8988T (cell line): ENCODE measurements at places on chromosomes 3 and 15.

GRCh38 chr3:185852635-185853034, 27.8 kb upstream of the IGF2BP2 start:
- DNase-seq = no peak

- no peak for DNase-seq
Observed at GRCh38 chr3:16916840-16917239, 32.1 kb downstream of the PLCL2 start.

DNA sequence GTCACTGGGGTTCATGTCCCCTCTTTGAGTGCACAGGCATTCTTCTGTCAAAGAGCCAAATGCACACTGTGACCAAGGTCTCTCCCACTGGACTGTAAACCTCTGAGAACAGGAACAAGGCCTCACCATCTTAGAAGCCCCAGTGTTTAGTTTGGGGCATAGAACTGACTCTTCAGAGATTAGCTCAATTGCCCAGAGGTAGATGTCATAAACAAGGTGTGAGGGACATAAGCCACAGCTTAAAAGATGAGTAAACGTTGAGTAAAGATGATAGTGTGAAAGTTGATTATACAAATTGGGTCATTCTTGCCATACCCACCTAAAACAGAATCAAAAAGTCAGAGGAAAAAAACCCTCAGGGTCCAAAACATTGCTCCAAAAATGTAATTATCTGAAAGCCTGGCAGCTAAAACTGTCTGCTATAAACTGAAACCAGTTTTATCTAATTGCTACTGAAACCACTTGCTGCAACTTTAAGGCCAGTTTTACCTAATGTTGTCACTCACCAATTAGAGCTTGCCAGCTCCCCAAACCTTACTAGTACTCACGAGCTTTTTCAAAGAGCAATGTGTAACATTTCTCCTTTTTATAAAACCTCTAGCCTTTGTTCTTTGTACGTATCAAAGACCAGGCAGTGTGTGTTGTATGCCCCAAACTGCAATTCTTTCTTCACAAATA, 415.2 kb downstream of the RAP2B start:
- DNase-seq = no peak

- DNase-seq = no peak
Observed at GRCh38 chr3:9059489-9060400, 96.5 kb upstream of the RAD18 start.

DNA sequence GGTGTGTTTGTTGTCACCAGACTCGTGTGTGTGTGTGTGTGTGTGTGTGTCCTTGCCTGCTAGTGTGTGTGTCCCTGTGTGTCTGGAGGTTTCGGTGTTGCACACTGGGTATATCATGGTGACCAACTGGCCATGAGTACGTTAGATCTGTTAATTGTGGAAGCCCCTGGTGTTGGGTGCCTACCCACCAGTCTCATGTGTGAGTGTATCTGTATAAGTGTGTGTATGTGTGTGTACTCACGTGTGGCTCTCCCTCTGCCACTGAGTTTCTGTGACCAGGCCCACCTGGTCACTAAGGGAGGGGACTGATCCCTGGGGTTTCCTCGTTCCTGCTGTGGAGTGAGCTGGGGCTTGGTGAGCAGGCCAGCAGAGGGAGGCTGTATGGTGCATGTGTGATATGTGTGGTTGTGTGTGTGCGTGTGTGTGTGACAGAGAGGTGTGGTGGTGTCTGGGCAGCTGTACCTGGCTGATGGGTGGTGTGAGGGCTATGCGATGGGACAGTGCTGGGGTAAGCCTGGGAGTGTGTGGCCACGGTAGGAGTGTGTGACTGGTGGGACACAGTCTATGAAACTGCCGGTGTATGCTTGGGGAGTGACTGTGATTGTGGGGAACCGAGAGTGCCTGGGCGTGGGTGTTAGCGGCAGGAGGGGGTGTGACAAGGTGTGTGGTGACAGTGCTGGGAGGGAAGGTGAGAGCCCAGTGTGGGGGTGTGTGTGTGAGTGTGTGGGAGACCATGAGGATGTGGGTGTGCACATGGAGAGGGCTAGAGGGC, 1.8 kb downstream of the PRKCD start:
- peak; percentile 54 for DNase-seq

GRCh38 chr15:67548862-67549651, 6.6 kb downstream of the MAP2K5 start:
- DNase-seq = no peak

DNA sequence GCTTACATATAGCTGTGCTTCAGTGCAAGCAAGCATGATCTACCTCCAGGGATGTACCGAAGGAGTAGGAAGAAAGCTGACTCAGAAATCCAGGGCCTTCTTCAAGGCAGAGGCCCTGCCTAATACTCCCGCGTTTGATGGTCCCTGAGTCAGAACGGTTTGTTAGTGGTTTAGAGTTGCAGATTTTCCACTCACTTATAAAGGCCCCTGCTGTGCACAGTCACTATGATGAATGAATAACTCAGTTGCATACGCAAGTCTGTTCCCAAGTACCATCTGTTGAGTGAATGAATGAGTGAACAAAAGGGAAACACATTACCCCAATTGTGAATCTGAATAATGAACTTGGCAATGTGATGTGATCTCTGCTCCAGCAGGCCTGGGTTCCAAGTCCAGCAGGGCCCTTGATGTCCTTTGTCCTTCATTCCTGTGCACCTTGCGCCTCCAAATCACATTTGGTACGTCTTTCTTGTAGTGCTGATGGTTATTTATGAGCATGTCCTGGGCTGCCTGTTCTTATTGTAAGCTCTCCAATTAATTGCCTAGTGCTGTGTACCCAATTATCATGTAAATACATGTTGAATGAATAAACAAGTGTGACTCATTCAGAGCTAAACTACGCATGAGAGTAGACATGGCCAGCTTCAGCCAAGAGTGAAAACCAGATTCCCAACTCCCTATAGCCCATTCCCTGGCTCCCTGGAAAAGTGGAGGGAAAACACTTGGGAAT, 85.3 kb upstream of the LIMD1 start:
- no peak for DNase-seq

- DNase-seq = no peak
Observed at GRCh38 chr15:42121021-42121420, 26.7 kb upstream of the PLA2G4D start.

DNA sequence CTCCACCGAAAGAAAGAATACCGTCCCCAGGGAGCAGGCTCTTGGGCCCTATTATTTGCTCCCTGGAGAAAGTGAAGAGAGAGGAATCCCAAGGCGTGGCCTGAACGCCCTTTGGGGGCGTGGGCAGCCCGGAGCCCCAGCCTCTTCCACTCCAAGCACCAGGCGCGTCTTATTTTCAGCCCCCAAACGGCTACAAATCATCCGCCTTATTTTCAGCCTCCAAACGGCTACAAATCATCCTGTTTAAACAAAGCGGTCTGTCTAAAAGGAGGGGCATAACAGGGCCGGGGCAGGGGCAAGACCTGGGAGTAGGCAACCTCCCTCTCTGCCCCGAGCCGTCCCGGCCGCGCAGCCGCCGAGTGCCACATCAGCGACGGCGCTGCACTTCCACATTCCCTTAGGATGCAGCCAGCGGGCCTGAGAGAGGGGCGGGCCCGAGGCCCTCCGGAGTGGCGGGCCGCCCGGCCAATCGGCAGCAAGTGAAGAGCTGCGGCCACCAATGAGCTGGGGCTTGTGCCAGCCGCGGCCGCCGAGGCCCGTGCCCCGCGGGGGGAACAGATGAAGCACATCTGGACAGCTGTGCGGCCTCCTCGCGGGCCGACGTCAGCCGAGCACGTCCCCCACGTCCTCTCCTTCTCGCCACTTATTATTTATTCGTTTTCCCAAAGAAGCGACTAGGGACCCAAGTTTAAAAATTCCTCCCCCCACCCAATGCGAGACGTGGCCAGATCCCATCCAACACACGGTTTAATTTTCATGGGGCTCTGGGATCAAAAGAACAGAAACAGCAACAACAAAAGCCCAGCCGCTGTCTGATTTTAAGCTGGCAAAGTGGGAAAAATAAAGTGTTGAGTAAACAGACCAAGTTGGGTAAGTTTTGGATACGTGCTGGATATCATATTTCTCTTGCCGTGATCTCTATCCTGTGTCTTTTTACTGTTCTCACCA, at the start of gene TMEM45A:
Gene TMEM45A (plus strand): TSS at position 561 of the 948 bp plus-strand sequence. CDS start 62,593 bp downstream, outside the sequence.
- DNase-seq = peak; percentile 94

DNA sequence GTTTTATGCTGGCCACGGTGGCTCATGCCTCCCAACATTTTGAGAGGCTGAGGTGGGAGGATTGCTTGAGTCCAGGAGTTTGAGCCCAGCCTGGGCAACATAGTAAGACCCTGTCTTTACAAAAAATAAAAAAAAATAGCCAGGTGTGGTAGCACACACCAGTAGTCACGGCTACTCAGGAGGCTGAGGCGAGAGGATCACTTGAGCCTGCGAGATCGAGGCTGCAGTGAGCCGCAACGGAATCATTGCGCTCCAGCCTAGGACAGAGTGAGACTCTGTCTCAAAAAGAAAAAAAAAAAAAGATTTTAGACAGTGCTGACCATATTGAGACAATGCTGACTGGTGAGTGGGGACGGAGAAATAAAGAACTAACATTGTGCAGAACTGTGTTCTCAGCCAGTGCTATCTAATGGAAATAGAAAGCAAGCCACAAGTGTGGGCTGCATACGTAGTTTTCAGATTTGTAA, 67.2 kb downstream of the ST6GAL1 start:
- no peak for DNase-seq

DNA sequence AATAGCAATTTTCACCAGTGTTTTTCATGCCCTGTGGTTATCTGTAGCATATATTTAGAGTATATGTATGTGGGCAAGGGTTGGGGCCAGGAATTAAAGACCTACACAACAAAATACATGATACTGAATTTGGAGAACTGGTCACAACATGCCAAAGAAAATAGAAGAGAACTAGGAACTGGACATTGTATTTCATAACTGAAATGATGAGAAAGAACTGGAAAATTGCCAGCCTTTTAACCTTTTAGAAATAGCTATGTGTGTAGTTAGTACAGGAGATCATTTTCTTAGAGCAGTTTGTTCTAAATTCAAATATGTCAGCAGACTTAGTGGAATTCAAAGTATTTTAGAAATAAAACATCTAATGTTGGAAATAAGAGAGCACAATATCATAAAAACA, 227.1 kb upstream of the CGNL1 start:
- DNase-seq = no peak

- DNase-seq = peak; percentile 95
Observed at GRCh38 chr3:158097593-158098308, 8.5 kb downstream of the SHOX2 start.

GRCh38 chr15:59306520-59307164, 66.0 kb downstream of the MYO1E start:
- DNase-seq = no peak

- no peak for DNase-seq
Observed at GRCh38 chr3:159559771-159560170, 428.9 kb upstream of the IL12A start.

DNA sequence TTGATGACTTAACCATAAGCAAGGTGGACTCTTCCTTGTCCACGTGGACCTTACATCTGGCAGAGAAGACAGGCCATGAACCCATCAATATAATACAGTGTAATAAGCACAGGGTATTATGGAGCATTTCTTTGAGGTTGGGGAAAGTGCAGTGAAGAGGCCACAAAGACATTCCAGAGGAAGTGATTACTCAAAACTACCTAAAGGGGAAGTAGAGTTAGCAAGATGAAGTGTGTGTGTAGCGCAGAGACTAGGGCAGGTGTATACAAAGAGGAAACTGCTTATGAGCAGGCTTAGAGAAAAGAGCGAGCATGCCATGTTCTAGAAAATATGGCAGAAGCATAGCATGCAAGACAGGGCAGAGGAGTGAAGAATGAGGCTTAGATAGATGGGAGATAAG, 17.9 kb downstream of the CP start:
- no peak for DNase-seq
